SHP77 treated with DMSO at 0.1 percent for 48 hours (cell line): ENCODE measurements at places on chromosomes 5 and 9.

DNA sequence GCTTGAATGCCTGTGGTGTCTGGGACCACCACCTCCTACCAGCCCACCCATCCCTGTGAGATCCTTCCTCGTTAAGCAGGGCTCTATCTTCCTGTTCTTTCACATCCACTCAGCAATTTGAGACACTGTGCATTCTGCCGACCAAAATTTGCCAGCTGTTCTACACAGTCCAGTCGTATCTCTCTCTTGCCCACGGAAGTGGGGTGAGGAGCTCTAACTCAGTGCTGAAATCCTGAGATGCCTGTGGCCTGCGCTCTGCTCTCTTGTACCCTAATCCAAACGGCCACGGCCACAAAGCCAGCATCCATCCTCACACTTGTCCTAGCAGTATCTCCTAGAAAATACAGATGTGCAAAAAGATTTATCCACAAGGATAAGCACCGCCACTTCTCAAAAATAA is 97.9 kb downstream of the MVB12B start:
- DNase-seq = no peak

DNA sequence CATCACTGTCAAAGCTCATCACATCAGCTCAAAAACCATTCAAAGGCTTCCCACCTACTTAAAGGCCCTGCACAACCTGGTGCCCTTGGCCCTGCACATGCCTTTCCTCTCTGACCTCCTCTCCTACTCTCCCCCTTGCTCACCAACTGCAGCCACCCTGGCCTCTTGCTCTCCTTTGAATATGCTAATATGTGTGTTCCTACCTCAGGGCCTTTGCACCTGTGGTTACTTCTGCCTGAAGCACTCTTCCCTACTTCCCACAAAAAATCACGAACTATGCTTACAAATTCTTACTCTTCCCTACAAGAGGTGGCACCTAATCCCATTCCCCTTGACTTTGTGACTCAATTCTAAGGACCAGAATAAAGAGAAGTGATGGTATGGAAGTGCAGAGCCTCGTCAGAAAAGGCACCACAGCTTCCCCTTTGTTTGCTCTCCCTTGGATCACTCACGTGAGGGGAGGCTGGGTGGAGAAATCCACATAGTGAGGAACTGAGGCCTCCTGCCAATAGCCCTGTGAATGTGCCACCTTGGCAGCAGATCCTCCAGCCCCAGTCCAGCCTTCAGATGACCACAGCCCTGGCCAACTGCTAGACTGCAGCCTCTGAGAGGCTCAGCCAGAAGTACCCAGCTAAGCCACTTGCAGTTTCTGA is 3.2 kb upstream of the TMEM171 start:
- DNase-seq = no peak

GRCh38 chr5:124289130-124289529 is 457.3 kb downstream of the ZNF608 start:
- peak; percentile 2 for DNase-seq

GRCh38 chr9:38234479-38235170 is 157.9 kb upstream of the ALDH1B1 start:
- no peak for DNase-seq

DNA sequence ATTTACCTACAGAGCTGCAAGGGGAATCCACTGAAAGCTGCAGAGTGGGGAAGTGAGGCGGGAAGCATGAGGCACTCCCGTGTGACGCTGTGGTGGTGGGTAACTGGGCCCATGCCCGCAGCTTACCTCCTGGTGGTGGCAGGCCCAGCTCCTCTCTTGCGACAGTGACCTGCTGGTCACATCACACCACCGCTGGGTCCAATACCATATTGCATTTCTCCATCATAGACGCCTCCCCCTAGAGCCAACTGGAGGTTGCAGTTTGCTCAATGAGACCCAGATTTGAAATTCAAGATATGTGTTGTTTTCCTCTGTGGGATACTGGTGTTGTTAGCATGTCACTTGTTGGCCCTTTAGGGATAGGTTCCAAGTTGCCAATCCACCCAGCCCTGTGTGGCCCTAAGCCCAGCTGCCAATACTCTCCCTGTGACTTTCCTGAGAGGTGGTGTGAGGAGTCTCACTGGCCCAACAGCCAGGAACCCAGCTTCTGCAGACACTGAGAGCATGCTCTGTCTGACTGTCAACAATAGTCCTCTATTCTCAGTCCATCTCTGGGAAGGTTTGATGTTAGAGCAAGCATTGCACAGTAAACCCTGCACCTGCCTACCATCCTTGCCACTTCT is 428.3 kb downstream of the GADD45G start:
- DNase-seq = no peak

DNA sequence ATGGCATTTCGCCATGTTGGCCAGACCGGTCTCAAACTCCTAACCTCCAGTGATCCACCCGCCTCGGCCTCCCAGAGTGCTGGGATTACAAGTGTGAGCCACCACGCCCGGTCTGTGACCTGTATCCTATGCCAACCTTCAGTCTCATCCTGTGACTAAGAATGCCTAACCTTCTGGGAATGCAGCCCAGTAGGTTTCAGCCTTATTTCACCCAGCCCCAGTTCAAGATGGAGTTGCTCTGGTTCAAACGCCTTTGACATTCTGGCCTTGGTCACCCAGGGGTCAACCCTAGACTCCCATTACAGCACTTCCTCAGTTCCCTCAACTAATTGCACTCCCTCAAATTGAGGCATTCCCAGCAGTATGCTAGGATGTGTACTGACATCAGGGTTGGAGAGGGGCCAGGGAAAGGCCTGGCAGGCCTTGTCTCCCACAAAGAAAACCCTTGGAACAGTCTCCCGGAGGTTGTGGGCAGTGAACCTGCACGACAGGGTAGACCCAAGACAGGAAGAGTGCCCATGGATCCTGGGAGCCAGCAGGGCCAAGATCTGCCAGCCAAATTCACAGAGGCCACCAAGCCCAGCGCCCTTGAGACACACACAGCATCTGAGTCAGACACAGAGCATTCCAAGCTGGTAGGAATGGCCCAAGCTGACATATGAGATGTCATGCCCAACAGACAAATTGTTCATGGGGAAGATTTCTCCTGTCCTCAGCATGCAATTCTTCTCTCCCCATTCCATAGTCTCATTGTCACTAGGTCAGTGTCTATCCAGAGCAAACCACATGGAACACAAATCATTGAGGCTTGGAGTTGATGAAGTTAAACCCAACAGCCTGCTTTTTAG is 24.9 kb upstream of the SMU1 start:
- no peak for DNase-seq

GRCh38 chr9:108836781-108837180 is 19.0 kb downstream of the ACTL7B start:
- no peak for DNase-seq

DNA sequence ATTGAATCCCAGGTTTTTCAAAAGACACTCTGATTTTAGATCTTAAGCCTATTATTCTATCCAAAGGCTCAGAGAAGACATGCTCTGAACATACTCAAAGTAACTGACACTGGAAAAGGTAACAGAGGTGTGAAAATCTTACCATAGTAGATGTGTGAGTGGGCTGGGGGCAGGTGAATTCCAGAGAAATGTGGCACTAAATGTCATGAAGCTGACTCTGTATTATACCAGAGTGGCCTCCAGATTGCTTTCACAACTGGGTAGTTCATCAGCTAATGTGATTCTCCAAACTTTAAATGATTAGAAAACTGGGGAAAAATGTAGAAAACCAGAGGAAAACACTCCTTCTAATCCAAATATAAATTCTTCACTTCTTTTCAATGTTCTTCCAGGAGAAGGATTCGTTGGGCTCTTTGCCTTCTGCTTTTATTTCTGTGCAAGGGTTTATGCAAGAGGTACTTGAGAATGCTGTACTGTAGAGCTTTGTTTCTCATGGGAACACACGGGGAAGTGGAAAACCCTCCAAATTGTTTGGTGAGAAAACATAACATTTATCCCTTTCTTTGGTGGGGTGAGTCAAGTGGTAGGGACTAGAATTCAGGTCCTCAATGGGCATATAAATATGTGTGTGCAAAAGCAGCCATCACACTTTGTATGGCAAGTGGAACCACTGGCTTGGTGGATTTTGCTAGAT is at the start of gene SCGB3A2:
SCGB3A2 (plus strand) TSS at position 646 of the 694 bp plus-strand sequence. CDS start 93 bp downstream, outside the sequence.
- DNase-seq = no peak

DNA sequence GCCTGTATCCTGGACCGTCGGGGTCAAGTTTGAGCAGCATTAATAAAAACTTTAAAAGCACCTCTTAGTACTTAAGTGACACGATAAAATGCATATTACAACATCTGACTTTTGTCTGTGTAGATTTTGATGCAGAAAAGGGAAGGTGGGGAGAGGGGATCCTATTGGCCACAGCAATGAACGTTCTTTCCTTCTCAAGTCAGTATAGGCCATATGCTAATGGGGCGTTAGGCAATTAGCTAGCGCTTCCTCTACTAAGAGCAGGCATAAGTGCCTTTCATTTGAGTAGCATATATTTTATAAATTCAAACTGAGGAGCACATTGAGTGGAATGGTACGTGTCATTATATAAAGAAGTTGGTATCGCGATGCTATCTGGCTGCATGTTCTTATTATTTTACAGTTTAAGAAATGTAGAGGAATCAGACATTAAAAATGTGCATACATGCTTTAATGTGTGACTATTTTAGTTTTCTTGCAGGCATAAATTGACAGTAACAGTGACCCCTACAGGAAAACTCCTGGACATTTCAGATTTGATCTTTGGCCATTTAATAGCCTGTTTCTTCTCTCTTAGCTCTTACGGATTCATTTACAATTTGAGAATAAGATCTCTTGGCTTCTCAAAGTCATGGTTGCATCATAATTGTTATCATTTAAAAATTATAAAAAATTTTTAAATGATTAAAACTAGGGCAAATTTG is 1.1 kb upstream of the GNA14 start:
- no peak for DNase-seq

GRCh38 chr5:1570975-1571374 is 47.2 kb upstream of the LPCAT1 start:
- DNase-seq = no peak

GRCh38 chr5:13704396-13704795 is 240.1 kb downstream of the DNAH5 start:
- no peak for DNase-seq

- DNase-seq = no peak
Observed at GRCh38 chr9:69122549-69123141, 51.4 kb upstream of the TJP2 start.

GRCh38 chr5:159782197-159782994 is 133.9 kb upstream of the ADRA1B start:
- no peak for DNase-seq

DNA sequence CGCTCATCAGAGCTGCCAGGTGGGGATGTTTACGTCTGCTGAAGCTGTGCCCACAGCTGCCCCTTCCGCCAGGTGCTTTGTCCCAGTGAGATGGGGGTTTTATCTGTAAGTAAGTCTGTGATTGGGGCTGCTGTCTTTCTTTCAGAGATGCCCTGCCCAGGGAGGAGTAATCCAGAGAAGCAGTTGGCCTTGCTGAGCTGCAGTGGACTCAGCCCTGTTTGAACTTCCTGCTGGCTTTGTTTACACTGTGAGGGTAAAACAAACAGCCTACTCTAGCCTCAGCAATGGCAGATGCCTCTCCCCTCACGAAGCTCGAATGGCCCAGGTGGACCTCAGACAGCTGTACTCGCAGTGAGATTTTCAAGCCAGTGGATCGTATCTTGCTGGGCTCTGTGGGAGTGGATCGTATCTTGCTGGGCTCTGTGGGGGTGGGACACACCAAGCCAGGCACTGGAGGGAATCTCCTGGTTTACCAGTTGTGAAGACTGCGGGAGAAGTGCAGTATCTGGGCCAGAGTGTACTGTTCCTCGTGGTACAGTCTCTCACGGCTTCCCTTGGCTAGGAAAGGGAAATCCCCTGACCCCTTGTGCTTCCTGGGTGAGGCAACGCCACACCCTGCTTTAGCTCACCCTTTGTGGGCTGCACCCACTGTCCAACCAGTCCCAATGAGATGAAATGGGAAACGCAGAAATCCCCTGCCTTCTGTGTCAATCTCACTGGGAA is 530.1 kb upstream of the DMAC1 start:
- peak; percentile 65 for DNase-seq

GRCh38 chr5:69230181-69230580 is 4.5 kb upstream of the CDK7 start:
- no peak for DNase-seq

DNA sequence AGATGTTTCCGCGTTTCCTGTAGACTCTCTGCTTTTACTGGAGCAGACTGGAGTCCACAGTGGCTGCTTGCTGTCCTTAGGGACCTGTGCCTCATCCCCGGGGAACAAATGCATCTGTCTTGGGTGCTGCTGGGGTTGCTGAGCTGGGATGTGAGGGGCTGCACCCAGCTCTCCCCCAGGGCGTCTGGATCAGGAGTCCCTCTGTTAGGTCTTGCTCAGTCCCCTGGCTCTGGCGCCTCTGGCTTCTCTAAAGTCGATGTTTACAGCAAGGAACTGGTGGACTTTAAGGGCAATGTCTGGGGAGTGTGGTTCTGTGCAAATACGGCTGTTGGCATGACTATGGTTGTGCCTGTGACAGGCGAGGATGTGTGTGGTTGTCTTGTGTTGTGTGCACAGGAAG is 91.4 kb downstream of the CACNA1B start:
- no peak for DNase-seq

DNA sequence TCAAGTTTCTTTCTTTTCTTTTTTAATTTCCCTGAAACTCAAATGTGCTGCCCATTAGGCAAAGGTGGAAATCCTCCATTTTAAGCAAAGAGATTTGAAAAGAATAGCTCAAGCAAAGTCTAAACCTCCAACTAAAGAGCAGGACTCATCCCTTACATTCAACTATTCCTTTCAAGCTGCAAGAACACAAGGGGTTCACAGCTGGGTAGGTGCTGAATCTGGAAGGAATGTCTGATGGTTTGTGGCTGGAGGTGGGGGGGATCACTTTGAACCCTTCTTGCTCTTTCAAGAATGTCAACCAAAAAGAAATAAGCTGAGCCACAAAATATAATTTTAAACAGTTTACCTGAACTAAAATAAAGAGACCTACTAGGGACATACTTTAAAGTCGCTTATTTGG is 375.7 kb upstream of the CDH10 start:
- no peak for DNase-seq

DNA sequence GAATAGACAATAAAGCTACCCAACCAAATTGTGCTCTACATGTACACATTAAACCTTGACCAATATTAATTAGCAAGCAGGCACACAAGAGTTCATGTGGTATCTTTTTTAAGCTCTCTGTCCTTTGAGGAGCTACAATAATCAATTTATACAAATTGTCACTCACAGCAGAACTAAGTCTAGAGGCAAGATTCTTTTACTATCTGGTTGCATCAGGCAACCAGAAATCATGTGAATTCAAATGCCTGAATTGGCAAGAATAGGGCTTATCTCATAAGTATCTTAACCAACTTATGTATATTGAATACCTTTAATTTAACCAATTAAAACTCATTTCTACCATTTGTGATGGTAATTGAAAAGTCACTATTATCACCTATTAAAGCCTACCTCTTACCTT is 145.5 kb upstream of the HAPLN1 start:
- DNase-seq = no peak

- no peak for DNase-seq
Observed at GRCh38 chr9:76219560-76220151, 174.6 kb downstream of the RFK start.

DNA sequence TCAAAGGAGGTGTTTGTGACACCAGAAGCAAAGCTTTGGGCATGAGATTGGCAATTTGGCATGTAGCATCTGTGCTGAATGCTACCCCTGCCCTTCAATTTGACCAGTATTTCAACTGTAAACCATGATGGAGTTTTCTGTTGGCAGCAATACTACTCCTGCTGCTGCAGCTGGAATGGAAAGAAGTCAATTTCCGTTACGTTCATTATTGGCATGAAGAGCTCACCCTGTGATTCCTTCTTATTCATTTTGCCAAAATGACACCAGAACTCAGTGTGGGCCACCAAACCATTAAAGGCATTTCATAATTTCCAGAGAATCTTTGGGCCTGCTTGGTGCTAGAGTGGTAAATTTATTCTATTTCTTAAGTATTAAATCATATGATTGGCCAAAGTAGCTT is 433.1 kb upstream of the DMAC1 start:
- no peak for DNase-seq
